SW480 (cell line): ENCODE measurements at places on chromosomes 4 and X.

DNA sequence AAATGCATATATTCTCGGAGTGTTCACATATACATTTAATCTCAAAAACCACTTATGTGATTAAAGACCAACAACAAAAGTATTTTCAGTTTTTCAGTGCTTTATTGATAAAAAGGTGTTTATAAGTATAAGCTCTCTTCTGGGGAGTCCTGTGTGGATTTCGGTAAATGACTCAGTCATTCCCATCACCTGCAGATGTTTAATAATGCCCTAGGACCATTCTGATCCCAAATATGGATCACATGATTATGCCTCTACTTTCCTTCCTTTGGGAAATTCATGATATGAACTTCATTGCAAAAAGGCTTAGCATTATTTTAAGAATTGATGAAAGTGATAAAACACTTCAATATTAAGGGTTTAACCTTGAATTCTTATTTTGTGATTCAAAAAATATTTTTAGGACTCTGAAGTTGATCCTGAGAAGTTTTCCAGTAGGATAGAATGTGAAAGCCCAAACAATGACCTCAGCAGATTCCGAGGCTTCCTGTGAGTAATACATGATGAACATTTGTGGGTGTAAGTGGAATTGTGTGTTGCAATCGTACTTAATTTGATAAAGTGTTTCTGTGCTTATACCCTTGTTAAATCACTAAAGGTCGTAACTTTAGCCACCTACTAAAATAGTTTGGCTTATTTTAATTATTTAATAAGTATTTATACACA, 40.2 kb downstream of the ATP10D start:
- DNase-seq: peak; percentile 11

DNA sequence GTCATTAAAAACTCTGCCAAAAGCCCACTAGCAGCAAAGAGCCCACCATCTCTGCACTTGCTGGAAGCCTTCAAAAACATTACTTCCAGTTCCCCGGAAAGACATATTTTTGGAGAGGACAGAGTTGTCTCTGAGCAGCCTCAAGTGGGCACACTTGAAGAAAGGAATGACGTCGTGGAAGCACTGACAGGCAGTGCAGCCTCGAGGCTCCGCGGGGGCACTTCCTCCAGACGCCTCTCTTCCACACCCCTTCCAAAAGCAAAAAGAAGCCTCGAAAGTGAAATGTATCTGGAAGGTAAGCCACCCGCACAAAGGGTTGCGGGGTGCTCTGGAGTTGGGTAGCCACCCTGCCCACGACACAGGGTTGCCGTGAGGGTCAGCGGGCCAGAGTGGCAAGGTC, 25.9 kb downstream of the OFD1 start:
- no peak for DNase-seq

- DNase-seq: no peak
Observed at GRCh38 chrX:1300449-1300848, 31.8 kb downstream of the CSF2RA start.

DNA sequence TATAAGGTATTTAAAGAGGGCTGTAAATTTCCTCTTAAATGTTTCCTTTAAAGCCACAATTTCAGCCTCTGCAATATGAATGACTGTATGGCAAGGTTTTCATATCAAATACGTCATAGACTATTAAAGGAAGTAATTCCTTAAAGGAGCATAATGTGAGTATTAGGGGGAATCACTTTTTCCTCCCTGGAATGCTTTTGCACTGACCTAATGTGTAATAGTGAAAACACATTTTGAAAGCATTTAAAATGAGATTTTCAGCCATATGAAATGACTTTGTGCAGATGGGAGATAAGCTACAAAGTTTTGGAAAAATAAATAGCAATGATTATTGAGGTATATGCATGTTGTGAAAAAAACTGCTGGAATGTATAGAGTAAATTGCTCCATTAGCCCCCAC, 17.6 kb downstream of the SLIT2 start:
- no peak for DNase-seq

DNA sequence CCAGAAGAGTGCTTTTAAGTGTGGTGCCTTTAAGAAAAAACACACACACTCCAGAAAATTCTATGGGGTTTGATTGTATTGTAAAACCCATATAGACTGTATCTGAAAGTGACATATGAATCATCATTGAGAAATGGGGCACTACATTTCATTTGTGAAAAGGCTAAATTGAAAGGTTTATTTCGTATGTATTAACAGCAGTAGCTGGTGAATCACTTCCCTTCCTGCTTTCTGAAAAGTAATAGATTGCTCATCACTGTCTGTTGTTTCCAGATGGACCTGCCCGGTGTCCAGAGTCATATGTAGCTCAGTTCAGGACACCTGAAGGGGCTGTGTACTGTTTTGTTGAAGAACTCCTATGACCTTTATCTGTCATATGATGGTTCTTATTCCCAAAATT, 28.1 kb upstream of the HPRT1 start:
- peak; percentile 15 for DNase-seq

DNA sequence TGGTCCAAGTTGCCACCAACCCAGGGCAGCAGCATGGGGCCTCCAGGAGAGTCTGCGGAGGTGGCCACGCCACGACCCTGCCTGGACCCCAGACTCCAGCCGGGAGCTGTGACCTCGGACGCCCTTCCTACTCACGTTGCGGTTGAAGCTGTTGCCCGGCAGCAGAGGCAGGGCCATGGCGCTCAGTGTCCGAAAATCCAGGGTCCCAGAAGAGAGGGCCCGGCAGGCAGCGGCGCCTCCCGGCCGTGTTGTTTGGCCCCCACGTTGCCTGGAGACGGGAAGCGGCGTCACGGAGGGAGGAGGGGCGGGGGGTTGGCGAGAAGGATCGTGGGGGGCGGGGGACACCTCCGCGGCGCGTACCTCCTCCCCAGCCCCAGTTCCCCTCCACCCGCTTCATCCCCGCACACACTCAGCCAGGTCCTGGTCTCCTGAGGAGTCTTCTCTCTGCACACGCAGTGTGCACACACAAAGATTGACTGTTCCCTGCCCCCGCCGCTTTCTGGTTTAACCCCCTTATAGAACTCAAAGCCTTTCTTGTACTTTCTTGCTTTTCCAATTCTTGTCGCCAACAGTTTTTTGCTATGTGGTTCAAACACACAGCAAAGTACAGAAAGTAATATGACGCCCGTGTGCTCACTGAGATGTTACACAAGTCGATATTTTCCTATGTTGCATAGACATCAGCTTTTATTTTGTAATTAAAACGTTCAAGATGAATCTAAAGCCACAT, at the start of gene EFHC2:
Gene EFHC2 (minus strand): TSS at position 261 of the 730 bp plus-strand sequence. CDS start 84 bp downstream, at position 177.
- no peak for DNase-seq

DNA sequence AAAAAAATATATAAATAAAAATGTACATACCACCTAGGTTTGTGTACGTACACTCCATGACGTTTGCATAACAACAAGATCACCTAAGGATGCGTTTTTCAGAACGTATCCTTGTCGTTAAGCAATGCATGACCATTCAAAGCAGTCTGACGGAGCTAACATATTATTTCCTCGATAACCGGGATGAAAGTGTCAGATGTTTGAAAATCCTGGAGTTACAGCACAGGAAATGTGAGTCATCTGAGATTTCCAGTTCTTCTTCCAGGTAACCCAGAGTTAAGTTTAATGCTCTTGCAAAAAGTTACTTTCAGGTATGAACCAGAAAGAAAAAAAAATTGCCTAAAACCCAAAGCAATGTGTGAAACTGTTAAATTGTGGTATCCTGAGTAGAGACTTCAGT, 107.9 kb downstream of the LDB2 start:
- DNase-seq: no peak

DNA sequence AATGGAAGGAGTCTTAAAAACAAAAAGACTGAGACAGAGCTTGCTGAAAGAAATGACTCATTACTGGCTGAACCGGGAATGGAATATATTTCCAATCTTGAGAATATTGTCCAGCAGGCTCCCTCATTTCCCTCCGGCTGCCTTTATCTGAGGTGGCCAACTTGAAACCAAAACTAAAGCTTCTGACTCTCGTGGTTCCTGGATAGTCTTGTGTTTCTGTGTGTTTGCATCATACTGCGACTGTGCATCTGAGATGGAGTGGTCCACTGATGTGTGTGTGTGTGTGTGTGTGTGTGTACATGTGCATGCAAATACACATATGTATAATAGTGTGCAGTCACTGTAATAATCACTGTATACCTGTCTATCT, 145.6 kb upstream of the SCML1 start:
- peak; percentile 51 for DNase-seq

GRCh38 chrX:83658731-83659130, 150.6 kb downstream of the POU3F4 start:
- DNase-seq: peak; percentile 0
